ENCODE measurements at places on chromosomes 5 and 9. TPM values are rescaled to one million over a fixed set of nuclear protein-coding genes. Genes with fewer than 3 reads are reported as not detected.

SLC36A2 gene
- total RNA-seq = not detected

RASGEF1C gene
- not detected for total RNA-seq

CCNJL gene
- not detected for total RNA-seq

SLC25A2 gene
- 0.38 TPM for total RNA-seq

IQGAP2 gene
- 118 TPM for total RNA-seq

PPP1R26 gene
- total RNA-seq = 2.9 TPM

PCDHB13 gene
- total RNA-seq = not detected

LEAP2 gene
- 2.5 TPM for total RNA-seq

CLIC3 gene
- total RNA-seq = 3.7 TPM

TXNDC8 gene
- not detected for total RNA-seq

SPINK6 gene
- total RNA-seq = not detected

EGR1 gene
- total RNA-seq = 21.0 TPM

ORM2 gene
- total RNA-seq = not detected

THBS4 gene
- total RNA-seq = 2.2 TPM

IFNA21 gene
- not detected for total RNA-seq

NUTM2F gene
- total RNA-seq = not detected

Measured in activated CD4-positive, alpha-beta memory T cell treated with anti-CD3 and anti-CD28 coated beads, Interleukin-2, amount 10 ng/mL, durations not matched to agents 7 days and 5 days (primary cell).